ENCODE measurements at places on chromosomes 5 and 9. TPM values are rescaled to one million over a fixed set of nuclear protein-coding genes. Genes with fewer than 3 reads are reported as not detected.

Gene ACOT12
- not detected for total RNA-seq

Gene PLAC8L1
- 0.26 TPM for total RNA-seq

Gene HMCN2
- 0.06 TPM for total RNA-seq

Gene PCDHA5
- 0.74 TPM for total RNA-seq

Gene IFNK
- not detected for total RNA-seq

Gene SLC36A2
- not detected for total RNA-seq

Gene PCDHA13
- total RNA-seq: not detected

Gene C5orf52
- not detected for total RNA-seq

All from A549 treated with CORT108297 at 1 μM for 4 hours (cell line).